GM23338 (cell line): ENCODE measurements at places on chromosomes 1 and 21.

GRCh38 chr1:183830389-183830788 lies 25.5 kb downstream of the RGL1 start:
- DNase-seq = no peak

- no peak for DNase-seq
Measured at GRCh38 chr1:33640114-33640660, 167.7 kb downstream of the ZSCAN20 start.

DNA sequence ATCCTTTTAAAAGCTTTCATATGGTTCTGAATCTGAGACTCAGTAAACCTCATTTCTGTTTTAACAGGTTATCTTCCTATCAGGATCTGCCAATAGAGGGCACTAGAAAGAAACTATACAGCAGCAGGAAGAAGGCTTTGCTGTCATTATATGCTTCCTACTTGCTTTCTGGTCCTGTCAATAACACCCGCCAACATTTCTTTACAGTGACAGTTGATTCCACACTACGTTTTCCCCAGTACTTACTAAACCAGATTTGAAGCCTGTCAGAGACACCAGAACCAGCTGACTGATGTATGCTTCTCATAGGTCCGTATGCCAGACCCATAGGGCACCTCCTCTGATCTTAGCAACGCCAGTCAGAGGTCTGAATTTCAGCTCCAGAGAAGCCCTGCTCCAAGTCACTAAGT lies 341.0 kb upstream of the NEGR1 start:
- peak; percentile 81 for DNase-seq

DNA sequence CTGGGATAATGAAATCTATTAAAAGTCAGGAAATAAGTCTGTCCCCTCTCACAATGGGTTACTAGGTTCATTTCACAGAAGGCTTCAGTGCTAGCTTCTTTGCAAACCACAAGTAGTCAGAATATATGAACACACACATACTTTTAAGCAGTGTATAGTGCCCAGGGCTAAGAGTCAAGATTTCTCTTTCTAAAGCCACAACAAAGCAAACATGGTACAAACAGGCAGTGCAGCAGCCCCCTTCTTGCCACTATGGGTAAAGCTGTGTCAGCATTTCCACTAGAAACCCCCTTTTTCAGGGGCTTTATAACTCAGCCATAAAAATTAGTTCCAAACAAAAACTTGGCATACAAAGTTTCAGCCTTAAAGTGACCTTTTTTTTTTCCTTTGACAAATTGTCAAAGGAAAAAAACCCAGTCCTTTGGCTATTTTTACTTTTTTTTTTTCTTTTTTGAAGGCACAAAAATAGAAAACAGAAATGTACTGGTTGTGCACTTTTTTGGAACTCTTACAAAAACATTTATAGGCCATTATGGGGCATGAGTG lies 315.4 kb downstream of the LMO4 start:
- no peak for DNase-seq

GRCh38 chr1:194268839-194269238 lies 1082.4 kb upstream of the B3GALT2 start:
- DNase-seq = peak; percentile 34

DNA sequence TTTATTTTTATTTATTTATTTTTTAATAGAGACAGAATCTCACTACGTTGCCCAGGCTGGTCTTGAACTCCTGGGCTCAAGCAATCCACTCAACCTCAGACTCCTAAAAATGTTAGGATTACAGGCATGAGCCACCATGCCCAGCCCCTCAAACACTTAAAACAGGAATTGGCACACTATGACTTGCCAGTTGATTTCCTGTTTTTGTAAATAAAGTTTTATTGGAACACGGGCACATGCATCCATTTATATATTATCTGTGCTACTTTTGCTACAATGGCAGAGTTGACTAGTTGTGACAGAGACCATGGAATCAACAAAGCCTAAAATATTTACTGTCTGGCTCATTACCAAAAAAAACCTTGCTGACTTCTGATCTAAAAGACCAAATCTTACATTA lies 16.0 kb upstream of the YRDC start:
- no peak for DNase-seq

- no peak for DNase-seq
Measured at GRCh38 chr1:94394247-94394646, 23.9 kb upstream of the ABCD3 start.

GRCh38 chr1:163271535-163271934 lies 50.2 kb upstream of the NUF2 start:
- DNase-seq = no peak

DNA sequence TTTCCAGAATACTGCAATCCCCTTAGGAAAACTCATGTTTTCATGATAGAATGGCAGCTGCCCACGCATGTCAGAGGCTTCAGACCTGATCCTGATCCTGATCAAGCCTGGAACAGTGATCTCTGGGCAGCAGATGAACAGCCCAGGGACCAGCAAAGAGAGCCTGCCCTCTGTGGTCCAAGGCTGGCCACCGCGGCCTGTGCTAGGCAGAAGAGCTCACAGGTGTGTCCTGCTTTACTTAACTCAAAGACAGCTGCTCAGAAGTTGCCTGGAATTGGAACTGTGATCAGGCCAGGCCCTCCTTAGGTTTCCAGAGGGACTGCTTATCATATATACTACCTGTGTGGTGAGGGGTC lies 21.2 kb upstream of the BCAR3 start:
- DNase-seq = no peak

DNA sequence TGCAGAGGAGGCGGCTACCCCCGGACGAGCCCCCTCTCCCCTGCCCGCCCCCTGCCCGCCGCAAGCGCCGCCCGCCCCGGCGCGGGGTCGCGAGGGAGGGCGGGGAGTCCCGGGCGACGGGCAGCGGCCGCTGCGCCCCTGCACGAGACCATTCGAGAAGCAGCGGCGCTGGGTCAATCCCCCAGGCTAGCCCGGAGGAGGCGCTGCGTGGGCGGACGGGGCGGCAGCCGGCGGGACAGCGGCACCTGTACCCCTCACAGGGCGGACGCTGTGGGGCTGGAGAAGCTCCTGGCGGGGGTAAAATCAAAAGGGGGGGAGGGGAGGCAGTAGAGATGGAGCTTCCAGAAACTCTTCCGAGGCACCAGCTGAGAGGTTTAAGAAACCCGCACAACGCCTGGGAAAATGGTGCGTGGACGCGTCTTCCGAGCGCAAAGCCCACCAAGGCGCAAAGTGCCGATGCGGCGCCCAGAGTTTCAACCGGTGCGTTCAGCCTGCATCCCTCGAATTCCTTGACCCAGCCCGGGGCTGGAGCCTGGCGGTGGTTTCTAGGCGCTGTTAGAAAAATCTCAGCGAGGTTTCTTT lies at the start of gene PLPPR5:
Gene PLPPR5 (minus strand): TSS at position 1 of the 582 bp plus-strand sequence. CDS start 190 bp downstream, outside the sequence.
- DNase-seq = peak; percentile 80

DNA sequence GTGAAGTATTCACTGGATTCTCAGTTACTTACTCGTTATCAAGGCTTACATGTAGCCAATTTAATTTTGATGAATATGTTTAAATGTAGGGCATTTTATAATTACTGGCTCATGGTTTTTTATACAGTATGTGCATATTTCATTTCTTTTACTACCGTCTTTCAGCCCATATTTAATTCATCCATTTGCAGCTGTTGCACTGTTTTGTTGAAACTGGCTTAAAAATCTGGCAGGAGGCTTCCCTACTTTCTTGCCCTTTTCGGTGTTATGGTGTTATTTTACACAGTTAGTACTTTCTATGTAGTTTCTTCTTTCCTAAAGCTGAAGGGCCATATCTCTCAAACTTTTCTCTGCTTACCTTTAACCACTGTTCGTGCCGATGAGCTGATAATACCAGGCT lies 54.2 kb downstream of the ITSN1 start:
- DNase-seq = no peak

DNA sequence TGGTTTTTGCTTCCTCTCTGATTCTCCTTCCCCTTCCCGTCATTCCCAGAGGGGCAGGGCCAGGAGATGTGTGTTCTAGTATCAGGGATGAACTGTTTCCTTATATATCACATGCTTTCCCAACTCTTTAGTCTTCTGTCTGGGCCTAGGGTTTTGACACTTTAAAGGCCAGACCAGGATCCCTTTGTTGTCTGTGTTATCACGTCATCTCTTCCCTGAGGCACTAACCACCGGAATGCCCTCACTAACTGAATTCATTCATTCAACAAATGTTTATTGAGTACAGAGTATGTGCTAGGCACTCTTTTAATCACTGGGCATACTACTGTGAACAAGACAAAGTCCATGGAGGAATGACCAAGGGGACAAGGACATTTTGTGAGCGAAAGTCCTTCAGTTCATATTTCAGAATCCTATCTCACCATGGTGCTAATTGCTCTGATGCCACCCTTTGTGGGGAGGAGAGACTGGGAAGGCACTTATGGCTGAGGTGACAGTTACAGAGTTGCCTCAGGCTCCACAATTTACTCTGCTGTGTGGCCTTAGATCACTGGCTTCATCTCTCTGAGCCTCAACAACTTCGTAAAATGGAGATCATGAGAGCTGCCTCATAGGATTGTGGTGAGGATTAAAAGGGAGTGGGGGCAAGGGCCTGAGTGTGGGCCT lies 12.0 kb upstream of the ZNF362 start:
- no peak for DNase-seq

DNA sequence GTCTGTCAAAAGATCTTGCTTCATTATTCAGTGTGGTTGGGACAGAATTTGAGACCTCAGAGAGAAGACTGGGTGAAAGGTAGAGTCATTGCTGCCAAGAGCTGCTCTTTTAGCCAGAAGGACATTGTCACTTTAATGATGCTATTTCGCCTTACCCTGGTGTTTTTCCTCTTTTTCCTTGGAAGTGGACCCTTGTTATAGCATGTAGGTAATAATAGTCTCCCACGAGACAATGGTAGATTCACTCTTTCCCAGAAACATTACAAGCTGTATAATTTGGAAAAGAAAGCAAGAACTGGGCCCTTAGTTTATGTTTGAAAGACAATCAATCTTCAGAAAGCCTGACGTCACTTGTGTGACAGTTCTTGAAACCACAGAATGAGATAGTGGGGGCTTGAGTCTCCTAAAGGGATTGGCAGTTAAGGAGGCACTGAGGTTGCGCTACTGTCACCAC lies 3.8 kb downstream of the SERTAD4 start:
- no peak for DNase-seq

- DNase-seq = peak; percentile 43
Measured at GRCh38 chr1:85544689-85545215, 35.8 kb upstream of the CCN1 start.

DNA sequence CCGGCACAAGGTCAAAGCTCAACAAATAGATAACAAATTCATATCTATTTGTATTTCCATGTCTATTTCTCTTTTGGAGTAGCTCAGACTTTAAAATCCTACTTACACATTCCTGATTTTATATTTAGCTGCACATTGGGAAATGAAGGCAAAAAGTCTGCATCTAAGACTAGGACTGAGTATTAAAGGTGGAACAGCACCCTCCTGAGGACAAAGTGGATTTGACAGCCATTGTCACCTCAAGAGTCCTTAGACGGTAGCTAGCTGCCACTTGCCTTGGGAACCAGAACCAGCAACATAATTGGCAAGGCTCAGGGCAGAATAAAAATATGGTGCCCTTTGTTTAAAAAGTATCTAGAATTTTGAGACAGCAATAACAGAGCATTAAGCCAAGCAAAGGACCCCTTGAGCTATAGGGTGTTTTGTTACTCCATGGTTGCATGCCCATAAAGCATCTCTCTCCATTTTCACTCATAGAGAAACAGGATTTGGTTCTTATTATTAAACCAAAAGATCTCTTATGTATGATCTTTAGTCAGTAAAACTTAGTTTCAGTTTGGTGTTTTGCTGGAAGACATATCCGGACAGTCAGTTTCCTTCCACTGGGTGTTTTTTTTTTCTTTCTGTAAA lies 30.0 kb upstream of the SGIP1 start:
- DNase-seq = peak; percentile 89

GRCh38 chr1:34403156-34403555 lies 226.4 kb downstream of the C1orf94 start:
- DNase-seq = no peak

- DNase-seq = no peak
Measured at GRCh38 chr1:19397217-19397945, 85.3 kb downstream of the SLC66A1 start.

DNA sequence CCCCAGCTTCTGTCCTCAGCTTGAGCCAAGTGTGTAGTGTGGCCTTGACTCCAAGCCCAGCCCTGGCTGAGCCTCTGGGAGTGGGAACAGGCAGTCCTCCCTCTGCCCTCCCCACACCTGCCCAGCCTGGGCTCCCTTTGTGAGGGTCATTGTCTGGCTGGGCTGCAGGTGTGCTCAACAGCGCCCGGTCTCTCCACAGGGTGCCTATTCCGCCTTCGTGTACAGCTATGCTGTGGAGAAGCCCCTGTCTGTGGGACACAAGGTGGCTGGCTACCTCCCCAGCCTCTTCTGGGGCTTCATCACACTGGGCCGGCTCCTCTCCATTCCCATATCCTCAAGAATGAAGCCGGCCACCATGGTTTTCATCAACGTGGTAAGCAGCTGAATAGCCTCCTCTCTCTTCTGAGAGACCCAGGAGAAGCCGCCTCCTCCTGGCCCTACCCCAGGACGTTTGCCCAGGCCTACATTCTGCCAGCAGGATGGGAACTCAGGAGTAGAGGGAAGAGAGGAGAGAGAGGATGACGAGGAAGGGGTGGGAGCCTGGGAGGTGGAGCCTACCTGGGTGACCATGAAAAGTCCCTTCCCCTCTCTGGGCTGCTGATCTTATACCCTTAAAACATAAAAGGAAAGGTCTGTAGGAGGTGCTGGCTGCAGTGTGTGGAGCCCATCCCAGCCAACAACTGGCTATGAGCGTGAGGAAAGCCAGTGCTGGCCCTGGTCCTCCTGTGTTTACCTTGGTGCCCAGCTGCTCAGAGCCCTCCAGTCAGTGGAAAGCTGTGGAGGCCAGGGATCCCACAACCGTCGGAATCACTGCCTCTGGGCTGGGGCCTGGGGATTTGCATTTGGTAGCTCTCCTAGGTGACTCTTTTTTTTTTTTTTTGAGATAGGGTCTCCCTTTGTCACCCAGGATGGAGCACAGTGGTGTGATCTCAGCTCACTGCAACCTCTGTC lies 45.7 kb downstream of the ELK4 start:
- DNase-seq = no peak

DNA sequence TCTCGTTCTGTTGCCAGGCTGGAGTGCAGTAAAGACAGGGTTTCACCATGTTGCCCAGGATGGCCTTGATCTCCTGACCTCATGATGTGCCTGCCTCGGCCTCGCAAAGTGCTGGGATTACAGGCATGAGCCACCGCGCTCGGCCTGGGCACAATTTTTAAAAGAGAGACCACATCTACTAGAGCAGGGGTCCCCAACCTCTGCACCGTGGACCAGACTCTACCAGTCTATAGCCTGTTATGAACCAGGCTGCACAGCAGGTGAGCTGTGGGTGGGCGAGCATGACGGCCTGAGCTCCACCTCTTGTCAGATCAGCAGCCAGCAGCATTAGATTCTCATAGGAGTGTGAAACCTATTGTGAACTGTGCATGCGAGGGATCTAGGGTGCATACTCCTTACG lies 20.8 kb downstream of the TNNT2 start:
- no peak for DNase-seq
